Stimulated activated CD8-positive, alpha-beta memory T cell treated with anti-CD3 and anti-CD28 coated beads, Interleukin-2, amount 100 ng/mL, for 48 hours (primary cell): ENCODE measurements at places on chromosomes 7 and 10.
A peak's percentile ranks its signal among the peaks of the same experiment; 100 is the strongest.

DNA sequence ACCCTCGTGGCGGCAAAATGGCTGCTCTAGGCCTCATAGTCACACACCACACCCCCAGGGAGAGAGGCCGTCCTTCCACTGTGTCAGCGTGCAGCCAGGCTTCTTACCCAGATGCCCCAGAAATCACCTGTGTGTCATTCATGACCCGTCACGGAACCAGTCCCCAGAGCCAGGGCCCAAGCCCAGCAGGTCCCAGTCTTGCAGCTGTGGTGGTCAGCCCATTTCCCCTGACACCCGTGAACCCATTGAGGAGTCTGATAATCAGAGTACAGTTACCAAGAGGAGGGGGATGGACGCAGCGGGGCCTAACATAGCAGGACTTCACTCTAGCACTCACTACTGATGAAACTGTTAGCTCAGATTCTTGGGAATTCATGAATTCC is 112.1 kb downstream of the ACTR3B start:
- DNase-seq = no peak

DNA sequence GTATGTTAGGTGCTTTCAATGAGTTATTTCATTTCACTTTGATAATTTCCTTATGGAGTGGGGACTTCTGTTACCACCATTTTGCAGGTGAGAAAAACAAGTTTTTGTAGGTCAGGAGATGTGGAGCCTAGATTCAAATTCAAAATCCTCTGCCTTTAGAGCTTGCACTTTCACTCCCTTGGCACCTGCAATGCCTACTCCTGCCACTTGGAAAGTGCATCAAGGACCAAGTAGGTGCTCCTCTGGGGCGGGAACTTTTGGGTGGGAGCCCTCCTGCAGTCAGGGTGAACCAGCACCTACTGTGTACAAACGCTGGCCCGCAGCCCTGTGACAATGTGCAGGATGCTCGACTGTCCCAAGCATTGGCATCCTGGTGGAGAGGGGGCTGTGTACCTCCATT is 199.0 kb downstream of the EMX2 start:
- DNase-seq = no peak

DNA sequence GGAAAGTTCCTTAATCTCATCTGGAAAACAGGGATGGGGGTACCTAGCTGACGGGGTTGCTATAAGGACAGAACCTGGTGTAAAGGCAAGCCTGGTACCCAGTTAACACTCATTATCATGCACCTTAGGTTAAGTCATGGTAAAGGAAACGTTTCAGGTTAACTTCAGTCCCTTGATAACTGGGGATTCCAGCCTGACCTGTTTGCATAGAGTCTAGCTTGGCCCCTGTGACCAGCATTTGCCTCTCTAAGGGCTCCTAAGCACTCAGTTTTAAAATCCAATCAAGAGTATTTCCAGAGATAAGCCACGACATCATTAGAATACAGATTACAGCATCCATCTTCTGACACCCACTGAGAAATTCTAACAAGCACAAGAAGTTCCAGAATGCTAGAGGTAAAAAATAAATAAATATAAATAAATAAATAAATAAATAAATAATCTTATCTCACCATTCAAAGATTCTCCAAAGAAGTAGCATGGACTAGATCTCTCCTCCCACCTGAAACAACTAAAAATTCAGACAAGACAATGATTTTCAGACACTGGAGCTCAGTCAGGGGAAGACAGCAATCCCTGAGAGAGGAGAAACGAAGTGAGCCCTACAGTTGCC is 184.6 kb downstream of the KCNMA1 start:
- DNase-seq = no peak

GRCh38 chr7:112707655-112708054 is 82.5 kb downstream of the TMEM168 start:
- no peak for DNase-seq

DNA sequence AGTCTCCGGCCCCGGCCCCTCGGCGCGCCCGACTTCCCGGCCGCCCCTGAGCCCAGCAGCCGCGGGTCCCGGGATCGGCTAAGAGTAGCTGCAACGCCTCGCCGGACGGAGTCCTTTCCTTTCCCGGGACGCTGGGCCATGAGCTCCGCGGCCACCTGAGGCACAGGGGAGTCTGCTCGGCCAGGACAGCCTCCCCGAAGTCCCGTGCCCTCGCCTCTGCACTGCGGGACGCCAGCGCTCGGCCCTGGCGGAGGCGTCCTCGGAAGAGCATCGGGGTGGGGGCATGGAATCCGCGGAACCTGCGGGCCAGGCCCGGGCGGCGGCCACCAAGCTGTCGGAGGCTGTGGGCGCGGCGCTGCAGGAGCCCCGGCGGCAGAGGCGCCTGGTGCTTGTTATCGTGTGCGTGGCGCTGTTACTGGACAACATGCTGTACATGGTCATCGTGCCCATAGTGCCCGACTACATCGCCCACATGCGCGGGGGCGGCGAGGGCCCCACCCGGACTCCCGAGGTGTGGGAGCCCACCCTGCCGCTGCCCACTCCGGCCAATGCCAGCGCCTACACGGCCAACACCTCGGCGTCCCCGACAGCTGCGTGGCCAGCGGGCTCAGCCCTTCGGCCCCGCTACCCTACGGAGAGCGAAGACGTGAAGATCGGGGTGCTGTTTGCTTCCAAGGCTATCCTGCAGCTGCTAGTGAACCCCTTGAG is 502 bp downstream of the SLC18A3 start:
- no peak for DNase-seq

DNA sequence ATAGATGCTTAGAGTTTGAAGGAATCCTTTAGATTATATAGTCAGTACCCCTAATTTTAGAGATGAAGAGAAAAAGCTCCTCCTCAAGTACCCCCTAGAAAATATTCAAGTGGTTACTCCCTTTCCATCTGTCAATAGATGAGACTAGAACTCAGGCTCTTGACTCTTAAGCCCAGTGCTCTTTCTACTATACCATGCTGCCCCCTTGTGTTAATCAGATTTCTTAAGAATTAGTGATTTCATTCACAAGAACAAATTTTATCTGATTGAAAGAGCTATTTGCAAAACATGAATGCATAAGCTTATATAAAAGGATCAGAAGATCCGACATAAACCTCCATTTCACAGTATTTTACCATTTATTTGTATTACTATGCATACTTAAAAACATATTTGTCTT is 179.3 kb downstream of the TFEC start:
- no peak for DNase-seq

DNA sequence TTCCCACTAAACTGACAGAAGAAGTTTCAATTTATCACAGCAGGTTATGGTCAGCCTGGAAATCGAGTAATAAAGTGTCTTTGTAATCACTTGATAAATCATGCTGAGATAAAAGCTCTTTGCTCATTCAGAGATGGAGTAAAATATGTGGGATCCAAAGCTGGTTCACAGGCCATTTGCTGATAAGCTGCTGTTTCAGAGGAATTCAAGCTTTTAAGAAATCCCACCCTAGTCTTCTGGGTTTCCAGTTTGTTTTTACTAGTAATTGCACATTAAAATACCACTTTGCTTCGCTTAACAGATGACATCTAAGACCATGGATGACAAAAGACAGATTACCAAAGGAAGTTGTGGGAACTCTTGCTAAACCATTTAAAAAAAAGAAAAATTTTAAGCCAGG is 37.4 kb upstream of the CDK6 start:
- DNase-seq = no peak

GRCh38 chr7:80890426-80891258 is 28.2 kb downstream of the SEMA3C start:
- no peak for DNase-seq

- no peak for DNase-seq
These were observed 307.7 kb downstream of the MDFIC start for GRCh38 chr7:115229401-115230105.

- DNase-seq = no peak
These were observed 19.9 kb upstream of the GGCT start for GRCh38 chr7:30524545-30524944.

DNA sequence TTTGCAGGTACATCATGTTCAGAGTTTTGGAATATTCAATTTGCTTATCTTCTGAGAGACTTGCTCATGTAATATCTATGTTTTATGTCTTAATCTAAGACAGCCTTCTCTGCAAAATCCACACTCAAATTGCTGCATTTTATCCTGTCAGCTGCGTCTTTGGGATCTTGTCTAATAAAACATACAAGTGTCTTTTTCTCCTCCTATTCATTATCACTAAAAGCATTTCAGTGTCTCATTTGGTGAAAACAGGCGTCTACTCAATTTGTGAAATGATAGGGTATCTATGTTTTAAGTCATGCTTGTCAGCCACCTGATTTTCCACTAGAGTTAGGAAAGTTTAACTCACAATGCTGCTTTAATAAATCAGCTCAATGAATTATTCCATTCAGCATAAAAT is 112.7 kb upstream of the LRRTM3 start:
- no peak for DNase-seq

- no peak for DNase-seq
These were observed 2.2 kb downstream of the PDZD7 start for GRCh38 chr10:101028446-101029337.

- no peak for DNase-seq
These were observed 8.7 kb downstream of the HIPK2 start for GRCh38 chr7:139769066-139769465.

- peak; percentile 63 for DNase-seq
These were observed at the start of gene ADAM8 for GRCh38 chr10:133276435-133277201. ADAM8 (minus strand) TSS chr10:133276868; CDS start chr10:133276817, 51 bp downstream.

DNA sequence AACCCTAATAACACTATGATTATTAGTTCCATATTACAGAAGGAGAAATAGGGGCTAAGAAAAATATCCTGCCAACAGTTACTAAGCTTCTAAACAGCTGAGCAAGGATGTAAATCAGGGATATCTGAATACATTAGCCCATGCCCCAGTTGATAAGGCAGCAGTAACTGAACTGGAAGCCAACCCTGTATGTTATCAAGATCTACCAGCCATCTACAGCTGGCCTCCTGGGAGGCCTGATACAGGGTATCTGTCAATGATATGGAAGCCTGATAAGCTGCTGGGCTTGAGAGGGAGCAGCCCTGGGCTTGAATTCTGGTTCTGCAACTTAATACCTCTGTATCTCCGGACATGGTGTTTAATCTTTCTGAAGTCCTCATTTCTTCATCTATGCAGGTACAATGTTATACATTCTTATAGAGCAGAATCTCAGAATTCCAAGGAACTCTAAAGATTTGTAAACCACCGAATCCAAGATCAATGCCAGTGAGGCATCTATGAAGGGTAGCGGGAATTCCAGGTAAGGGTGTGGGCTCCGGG is 37.9 kb upstream of the AFAP1L2 start:
- DNase-seq = no peak

DNA sequence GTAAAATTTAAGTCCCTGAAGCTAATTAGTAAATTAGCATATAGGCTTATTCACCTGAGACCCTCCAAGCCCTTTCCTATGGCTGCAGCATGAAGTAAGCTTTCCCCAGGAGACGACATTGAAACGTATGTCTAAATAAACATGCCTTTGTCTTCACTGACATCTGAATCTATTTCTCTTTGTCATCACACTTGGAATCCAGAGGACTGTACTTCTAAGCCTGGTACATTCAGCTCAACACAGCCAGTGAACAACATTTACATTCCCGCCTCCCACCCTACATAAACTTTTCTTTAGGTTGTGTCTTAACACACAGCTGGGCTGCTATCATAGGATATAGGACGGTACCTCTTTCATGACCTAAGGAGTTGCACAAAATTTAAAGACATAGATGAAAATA is 414.4 kb downstream of the SFMBT2 start:
- DNase-seq = no peak

- no peak for DNase-seq
These were observed 24.4 kb downstream of the C10orf90 start for GRCh38 chr10:126646110-126646509.

DNA sequence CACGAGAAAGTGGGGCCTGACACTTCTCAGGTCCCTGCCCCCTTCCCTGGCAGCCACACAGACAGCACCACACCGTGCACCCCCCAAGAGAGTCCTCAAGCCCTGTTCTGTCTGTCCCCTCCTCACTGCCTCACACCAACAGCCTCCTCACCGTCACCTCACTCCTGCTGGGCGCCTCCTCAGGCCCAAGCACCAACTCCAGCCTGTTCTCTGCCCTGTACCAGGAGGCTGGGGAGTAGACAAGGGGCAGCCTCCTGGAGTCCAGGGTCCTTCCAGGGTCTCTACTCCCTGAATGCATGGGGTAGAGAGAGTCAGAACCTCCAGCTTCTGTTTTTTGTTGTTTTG is 26.9 kb upstream of the ELN start:
- no peak for DNase-seq

DNA sequence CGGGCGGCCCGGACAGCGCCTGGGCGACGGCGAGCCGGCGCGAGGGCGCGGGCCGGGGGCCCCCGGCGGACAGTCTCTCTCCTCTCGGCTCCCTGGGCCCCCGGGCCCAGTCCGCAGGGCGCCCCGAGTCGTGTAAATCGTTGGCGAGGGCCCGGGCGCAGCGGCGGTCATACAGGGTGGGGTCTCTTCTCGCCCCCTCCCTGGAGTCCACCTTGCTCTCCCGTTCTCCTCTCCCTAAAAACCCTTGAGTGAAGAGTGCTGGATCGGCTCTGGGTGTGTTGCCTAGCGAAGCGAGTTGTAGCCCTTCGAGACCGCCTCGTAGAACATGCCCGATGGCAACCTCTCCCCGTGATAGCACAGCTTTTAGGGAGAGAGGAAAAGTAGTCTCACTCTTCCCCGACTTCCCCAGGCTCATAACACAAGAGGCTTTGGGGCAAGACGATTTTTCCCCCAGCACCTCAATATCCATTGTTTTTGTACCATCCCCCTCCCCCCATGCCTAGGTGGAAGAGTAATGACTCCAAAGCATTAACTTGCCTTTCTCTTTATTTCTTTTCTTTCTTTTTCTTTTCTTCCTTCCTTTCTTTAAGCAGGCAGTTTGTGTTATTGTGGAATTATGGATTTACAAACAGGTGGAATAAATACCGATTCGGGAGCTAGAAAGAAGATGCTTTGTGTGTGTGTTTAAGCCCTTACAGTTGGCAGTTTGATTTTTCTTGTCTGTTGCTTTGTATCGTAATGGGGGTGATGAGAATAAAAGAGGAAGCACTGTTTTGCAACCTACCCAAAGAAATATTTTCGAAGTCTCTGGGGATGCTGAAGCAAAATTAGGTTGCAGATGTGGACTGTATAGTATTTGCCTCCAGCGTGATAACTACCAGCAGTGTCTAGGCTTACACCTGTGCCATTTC is 822 bp downstream of the SHOC2 start:
- no peak for DNase-seq

DNA sequence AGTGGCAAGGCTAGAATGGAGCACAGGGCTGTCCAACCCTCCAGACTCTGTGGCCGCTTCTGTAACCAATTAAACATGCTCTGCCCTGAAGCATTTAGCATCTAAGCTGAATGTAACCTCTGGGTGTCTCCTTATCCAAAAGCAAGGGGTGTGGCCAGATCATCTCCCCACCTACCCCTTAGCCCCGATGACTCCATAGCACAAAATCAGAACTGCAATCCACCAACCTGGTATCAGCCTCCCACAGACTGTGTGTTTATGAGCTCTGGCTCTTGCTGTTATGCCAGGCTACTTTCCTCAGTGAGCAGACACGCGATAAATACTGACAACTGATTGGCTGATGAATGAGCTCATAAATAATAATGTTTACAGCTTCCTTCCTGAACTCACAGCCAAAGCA is 3.2 kb downstream of the FRMD4A start:
- DNase-seq = no peak

DNA sequence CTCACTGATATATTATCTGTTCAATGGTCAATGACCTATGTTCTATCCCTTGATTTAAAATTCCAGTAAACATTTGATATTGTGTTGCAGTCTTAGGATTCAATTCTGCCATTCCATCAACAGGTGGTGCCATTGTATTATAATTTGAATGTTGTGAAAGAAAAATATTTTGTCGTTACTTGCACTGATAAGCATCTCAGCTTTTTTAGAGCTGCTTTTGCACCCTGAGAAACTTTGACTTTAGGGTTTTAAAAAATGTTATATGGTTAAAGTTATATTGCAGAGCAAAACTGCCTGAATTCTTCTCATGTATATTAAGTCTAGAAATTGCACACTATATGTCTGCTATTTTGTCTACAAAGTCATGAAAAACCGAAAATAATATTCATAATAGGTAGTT is 18.8 kb upstream of the MINDY3 start:
- no peak for DNase-seq
